Esophagus muscularis mucosa (tissue), 4 donors: ENCODE measurements at places on chromosomes 16 and 17. TPM values are rescaled to one million over a fixed set of nuclear protein-coding genes. Genes with fewer than 3 reads are reported as not detected.

PLA2G15 gene
- total RNA-seq = 10.4 TPM

XYLT1 gene
- 37.4 TPM for total RNA-seq

RASL10B gene
- total RNA-seq = 10.3 TPM

MEOX1 gene
- total RNA-seq = 10.3 TPM

LGALS9B gene
- total RNA-seq = not detected

CCDC154 gene
- total RNA-seq = not detected

FBXW10B gene
- total RNA-seq = 0.52 TPM

PROCA1 gene
- total RNA-seq = 0.78 TPM

CMTM1 gene
- total RNA-seq = 2.0 TPM

CACNA1H gene
- 361 TPM for total RNA-seq

KCNJ2 gene
- 2.9 TPM for total RNA-seq

MRM1 gene
- 9.2 TPM for total RNA-seq

TNRC6C gene
- total RNA-seq = 21.4 TPM

SUMO2 gene
- 92.3 TPM for total RNA-seq

DNA sequence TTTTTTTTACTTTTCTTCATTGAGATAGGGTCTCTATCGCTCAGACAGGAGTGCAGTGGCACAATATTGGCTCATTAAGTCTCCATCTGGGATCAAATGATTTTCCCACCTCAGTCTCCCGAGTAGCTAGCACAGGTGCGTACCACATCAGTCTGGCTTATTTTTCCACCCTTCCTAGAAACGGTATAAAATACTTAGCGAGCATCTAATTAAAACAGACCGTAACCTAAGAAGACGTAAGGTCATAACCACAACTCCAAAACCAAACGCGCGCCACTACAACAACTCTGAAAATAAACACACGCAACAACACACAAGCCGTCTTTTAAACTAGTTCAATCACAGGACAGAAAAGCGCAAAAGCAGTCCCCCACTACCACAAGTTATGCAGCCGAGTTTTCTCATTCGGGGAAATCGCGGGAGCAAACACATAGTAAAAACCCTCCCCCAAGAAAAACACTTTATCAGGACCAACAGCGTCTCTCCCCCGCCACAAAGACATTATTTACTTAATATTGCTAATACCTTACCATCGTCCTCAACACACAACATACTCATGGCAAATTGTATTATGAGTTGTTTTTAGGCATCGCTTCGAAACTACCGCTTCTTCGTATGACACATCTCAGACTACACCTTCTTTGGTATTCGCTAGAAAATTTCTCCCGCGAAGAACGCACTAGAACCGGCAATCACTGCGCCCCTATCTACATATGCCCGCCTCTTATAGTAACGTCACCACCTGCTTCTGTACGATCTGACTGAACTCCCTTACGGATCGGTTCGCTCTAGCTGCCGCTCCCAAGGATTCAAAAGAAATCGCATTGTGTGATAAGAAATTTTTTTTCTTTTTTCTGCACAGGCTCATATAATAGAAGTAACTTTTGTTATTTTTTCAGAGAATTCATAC lies 32.8 kb downstream of the TEX14 start:
- peak; percentile 94 for DNase-seq

DNA sequence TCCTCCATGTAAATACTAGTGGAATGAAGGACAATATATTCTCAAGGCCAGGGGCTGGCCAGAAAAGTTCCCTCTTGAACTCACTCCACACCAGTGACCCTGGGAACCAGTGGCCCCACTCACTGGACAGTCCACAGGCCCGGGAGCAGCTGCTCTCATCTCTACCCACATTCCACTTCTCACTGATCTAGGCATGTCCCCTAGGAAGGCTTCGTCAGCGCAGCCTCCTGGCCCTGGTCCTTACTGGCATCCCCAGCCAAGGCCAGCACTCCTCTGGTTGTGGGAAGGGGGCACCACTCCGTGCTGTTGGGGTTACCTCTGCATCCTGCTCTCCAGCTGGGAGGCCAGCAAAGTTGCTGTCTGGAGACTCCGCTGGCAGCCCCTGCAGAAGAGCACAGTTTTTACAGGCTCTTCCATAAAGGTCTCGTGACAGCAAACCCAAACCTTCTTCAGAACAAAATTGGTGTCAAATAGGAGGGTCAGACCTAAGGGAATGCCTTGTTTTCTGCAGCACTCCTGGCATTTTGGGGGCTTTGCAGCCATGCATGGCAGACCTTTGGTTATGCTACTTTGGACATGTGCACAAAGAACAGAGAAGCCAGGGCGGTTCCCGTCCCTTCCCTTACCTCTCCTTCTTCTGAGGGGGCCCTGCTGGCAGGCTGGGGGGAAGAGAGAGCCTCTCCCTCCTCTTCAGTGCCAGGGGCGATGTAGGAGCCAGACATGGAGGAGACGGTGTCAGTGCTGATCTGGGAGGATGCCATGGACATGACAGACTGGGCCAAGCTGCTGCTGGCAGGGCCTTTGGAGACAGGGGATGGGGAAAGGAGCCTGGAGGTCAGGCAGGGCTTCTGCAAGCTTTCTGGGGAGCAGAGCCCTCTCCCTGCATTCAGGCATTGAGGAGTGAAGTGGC lies 14.1 kb upstream of the FOXJ1 start:
- no peak for DNase-seq

- no peak for DNase-seq
These were observed 24.5 kb downstream of the GFOD2 start for GRCh38 chr16:67694611-67695010.

DNA sequence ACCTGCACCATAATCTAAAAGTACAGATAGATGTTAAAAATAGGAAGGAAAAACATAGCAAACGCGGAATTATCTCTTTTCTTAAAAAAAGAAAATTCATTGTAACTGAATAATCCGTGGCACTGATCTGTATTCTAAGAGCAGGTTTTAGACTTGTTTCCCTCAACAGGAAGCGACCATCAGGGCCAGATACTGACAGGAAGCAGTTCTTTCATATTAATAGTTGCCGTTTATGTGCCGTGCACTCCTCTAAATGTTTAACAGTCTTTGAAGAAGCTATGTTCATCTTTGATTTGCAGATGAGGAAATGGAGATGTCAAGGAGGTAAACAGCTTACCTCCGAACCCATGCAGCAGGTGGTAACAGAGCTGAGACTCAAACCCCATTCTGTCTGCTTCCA lies 23.6 kb downstream of the DYNLRB2 start:
- no peak for DNase-seq

DNA sequence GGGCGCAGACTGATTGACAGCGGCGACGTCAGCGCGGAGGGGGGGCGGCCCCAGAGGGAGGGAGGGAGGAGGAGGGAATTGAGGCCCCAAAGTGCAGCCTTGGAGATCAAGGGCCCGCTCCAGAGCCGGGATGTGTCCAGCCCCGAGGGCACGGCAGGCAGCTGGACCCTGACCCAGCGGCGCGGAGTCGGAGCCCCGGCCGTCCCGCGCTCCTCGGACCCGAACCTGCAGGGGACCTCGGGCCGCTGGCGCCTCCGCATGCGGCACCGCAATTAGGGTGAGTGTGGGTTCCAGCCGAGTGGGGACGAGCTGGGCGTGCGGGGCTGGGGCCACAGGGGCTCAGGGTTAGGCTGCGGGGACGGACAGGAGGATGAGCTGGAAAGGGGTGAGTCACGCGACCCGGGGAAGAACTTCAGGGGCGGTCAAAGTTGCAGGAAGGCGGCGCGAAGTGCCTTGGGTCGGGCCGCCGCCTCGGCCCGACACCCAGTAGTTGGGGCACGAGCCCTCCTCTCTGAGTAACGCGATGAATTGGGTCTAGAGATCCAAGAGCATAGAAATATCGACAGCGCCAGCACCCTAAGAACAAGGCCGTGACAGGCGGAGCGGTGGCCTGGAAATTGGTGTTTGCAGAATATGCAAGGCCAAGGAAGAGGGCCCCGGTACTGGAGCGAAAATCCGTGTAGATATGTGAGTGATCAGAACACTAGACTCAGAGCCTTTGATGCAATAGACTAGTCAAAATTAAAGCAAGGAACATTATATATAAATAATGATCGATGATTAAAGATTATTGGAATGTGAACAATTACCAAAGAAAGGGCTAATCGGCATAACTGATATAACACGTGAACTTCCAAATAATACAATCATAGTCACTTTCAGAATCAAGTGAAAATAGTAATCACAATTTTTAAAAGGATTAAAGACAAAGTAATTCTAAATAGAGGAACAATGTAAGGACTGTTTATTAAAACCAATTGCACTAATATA lies at the start of gene TBX4:
Gene TBX4 (plus strand): TSS at position 122 of the 990 bp plus-strand sequence. CDS start 4,069 bp downstream, outside the sequence.
- DNase-seq = no peak

DNA sequence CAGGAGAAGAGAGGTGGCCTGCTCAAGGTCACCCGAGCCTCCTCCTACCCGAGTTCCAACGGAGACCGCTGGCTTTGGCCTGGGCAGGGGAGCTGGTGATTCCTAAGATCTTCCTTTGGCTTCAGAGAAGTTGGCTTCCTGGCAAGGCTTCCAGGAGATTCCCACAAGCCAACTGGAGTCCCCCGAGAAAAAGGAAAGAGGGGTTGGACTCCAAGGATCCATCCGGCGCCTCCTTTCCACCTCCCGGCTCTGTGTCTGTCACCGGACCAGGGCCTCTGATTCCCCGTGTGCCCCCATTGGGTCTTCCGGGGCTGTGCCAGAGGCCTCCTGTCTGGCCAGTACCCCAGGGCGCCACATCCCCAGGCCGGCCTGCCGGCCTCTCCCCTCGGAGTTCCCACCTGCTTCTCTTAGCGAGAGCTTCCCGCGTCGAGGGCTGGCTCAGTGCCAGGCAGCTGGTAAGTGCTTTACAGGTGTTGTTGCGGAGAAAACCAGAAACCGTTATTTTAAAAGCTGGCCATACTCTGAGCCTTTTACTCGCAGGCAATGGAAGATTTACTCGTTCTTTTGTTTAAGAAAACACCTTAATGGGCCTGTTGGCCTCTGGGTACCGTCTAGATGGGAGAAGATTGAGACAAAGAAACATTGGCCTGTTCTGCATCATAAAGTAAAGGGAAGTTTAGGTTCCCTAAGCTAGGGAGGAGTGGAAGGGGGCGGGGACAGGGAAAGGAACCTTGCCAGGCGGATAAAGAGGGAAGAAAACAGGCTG lies 258.4 kb upstream of the SDK2 start:
- no peak for DNase-seq

GRCh38 chr16:55297910-55298479 lies 26.0 kb upstream of the IRX6 start:
- DNase-seq = no peak

DNA sequence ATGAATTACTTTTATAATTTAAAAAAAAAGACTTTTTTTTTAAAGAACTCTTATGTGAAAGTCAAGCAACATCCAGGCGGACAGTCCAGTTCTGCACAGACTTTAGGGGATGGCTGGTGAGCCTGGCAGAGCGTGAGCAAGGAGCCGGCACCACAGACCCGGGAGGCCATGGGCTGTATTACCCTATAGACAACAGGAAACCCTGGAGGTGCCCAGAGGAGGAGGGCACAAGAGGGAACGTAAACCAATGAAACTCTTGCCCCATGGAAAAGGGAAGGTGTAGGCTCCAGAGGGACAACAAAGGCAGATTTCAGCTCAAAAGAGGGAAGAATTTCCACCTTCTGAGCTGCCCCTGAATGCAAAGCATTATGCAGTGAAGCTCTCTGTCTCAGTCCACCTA lies 25.5 kb upstream of the RPH3AL start:
- DNase-seq = no peak

- peak; percentile 26 for DNase-seq
These were observed 93.9 kb upstream of the WSCD1 start for GRCh38 chr17:5976251-5976650.

DNA sequence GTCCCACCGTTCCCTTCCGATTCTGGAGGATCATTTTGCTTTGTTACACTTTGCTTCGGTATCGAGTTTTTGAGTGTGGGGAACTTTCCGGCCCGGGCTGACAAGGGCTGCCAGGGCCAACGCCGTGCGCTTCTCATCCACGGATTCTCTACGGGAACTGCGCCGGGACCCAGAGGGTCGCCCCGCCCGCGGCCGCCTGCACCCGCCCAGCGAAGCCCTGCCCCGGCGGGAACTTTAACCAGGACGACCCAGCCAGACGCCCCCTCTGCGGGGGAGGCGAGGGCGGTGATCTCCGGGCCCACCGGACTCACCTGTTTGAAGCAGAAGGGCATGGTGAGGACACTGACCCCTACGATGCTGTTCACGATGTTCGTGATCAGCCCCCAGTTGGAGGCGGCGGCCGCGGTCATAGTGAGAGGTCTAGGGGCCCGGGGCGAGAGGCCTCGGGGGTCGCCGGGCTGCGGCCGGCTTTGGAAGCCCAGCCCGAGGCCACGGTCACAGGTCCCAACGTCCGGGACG lies 536 bp downstream of the SLC38A10 start:
- no peak for DNase-seq

GRCh38 chr17:82097184-82097918 lies 685 bp downstream of the FASN start:
- no peak for DNase-seq

DNA sequence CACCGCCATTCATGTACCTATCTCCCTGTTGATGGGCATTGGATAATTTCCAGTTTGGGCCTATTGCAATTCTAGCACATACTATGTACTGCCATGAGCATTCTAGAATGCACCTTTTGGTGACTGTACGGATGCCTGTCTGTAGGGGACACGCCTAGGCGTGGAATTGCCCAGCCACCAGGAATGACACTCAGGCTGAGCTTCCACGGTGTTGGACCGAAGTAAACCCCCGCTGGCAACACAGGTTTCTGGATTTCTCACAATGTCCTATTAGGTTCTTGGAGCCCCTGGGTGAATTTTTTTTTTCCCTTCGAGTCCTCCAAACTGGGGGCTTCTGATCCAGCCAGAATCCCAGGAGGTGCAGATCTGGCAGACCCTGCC lies 146.6 kb downstream of the IRF8 start:
- DNase-seq = no peak

DNA sequence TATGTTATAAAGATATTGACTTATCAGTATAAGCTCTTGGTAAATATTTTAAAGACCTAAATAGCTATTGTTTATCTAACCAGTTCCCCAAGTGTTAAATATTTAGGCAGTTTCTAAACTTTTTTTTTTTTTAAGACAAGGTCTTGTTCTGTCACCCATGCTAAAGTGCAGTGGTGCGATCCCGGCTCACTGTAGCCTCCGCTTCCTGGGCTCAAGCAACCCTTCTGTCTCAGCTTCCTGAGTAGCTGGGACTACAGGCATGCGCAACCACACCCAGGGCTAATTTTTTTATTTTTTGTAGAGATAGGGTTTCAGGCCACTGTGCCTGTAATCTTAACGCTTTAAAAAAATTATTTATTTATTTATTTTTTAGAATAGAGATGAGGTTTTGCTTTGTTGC lies 43.5 kb downstream of the SNX29 start:
- DNase-seq = no peak
